ENCODE measurements at places on chromosomes 13 and 19.

- no peak for DNase-seq
Observed at GRCh38 chr13:59771272-59771671, 392.5 kb downstream of the DIAPH3 start.

DNA sequence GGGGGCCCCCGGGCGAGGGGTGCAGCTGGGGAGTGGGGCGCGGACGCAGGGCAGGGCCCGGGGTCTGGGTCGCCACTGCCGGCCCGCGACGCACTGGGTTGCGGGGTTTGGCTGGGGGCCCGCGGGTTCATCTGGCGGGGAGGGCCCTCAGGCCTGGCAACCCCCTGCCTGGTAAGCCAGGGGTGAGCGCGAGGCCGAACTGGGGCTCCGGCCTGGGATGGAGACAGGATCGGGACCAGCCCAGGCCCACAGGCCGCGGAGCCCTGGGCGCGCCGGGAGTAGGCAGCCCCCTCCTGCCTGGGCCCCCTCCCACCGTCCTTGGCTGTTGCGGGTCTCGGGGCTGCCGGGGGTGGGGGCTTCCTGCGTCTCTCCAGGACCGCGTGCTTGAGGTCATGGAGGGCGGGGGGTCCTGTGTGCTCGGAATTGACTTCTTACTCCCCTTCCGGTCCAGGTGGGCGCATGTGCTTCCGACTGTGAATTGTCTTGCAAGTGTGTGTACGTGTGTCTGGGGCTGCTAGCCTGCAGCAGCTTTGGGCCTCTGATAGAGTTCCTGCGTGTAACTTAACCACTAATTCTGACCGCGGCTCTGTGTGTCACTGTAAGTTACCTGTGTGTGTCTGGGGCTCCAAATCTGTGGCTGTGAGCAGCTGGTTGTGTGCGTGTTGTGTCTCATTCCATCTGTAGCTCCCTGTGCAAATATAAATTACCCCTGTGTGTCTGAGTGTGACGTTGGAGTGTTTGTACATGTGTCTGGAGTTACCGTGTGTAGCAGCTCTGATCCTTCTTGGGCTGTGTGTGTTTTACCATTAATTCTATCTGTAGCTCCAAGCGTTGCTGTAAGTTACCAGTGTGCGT, 751 bp downstream of the GRAMD1A start:
- no peak for DNase-seq

DNA sequence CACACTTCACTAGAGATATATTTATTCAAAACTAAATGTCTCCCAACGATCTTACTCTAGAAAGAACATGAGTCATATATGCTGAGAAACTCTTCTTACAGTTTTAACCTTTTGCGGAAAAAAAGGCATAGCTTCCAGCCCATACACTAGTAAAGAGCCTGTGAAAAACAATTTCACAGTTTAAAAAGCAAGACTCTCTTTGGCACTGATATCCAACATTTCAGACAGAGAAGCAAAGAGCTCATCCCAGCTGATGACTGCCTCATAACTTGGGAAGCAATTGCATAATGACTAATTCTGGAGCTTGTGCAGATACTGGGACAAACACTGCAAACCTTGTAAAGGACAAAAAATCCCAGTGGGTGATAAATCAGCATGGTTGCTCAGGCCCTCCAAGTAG, 88.0 kb downstream of the ENOX1 start:
- DNase-seq, result no peak

DNA sequence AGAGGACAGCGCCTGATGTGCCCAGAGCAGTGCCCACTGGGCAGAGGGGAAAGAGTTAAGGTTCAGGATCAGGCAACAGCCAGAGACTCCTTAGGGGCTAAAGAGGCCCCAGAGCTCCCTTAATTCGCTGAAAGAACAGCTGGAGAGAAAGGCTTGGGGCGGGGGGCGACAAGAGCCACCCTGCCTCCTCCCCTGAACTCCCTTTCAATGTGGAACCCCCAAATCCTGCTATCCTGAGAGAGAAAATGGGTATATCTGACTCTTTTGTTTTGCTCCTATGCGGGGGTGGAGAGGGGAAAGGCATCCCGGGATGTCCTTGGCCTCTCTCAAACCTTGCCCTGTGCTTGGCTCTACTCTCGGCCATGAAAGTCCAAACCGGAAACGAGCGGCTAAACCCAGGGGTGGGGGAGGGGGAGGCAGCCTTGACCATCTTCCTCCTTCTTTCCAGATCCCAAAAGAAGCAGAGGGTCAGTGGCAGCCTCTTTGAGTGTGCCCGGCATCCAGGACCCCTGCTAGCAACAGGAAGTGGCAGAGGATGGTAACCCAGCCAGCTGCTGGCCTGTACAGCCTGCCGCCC, 4.7 kb downstream of the PRKACA start:
- DNase-seq, result no peak
